Fibroblast of the aortic adventitia (primary cell): ENCODE measurements at places on chromosomes 4 and X. TPM values are rescaled to one million over a fixed set of nuclear protein-coding genes. Genes with fewer than 3 reads are reported as not detected.

The CHIC1 gene
- total RNA-seq, result 17.5 and 17.7 TPM in 2 replicates

The CPE gene
- total RNA-seq, result 79.4 and 116 TPM in 2 replicates

The VEGFC gene
- 24.7 and 42.9 TPM in 2 replicates for total RNA-seq

The PTPN13 gene
- 41.6 and 67.6 TPM in 2 replicates for total RNA-seq

The DCAF12L1 gene
- total RNA-seq, result not detected in 2 replicates

The FHIP1A gene
- total RNA-seq, result 0.33 and 0.99 TPM in 2 replicates

The PRDM5 gene
- total RNA-seq, result 18.4 and 25.8 TPM in 2 replicates

The FAM133A gene
- 0.45 TPM in 1 of 2 replicates, not detected in the other for total RNA-seq

The DGAT2L6 gene
- not detected in 2 replicates for total RNA-seq
